RPMI7951 (cell line): ENCODE measurements at places on chromosomes 11 and 22.

- peak; percentile 40 for DNase-seq
Measured at GRCh38 chr22:29331213-29331612, 15.7 kb upstream of the RASL10A start.

- DNase-seq = peak; percentile 71
Measured at GRCh38 chr11:65305501-65306268, 9.0 kb upstream of the CDC42EP2 start.

GRCh38 chr11:22192289-22192641 lies 620 bp upstream of the ANO5 start:
- DNase-seq = no peak

DNA sequence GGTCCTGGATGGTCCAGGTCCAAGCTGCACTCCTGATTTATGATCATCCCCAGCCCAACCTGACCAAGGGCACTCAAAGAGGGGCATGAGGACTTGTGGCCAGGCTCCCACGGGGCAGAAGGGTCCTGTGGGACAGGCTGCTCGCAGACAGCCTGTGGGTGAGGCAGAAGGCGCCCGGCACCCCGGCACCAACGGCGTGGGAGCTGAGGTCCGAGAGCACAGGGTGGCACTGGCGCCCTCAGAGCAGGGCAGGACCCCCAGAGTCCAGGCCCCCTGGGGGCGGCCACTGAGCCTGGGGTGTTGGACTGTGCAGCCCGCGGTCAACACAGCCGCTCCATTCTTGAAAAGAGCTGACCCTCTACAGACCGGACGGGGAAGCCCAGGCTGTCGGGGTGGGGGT lies 3.3 kb downstream of the IL17REL start:
- DNase-seq = no peak

- no peak for DNase-seq
Measured at GRCh38 chr11:67411785-67412152, 3.7 kb upstream of the CARNS1 start.

- no peak for DNase-seq
Measured at GRCh38 chr22:28837640-28838039, 37.3 kb upstream of the XBP1 start.

DNA sequence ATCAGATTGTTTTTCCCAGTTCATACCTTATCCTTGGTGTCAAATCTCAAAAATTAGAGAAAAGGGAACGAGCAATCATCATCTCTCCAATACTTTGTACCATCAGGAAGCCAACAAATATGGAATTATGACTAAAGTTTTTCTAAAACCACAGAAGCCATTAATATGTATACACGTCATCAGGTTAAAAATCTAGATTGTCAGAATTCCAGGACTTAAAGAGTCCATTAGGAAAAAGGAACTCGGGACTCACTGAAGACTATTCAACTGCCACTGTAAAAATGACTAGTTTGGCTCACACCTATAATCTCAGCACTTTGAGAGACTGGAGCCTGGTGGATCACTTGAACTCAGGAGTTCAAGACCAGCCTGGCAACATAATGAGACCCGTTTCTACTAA lies 344.4 kb upstream of the LRRC4C start:
- DNase-seq = no peak

GRCh38 chr22:32317524-32317923 lies 40.1 kb upstream of the RFPL3 start:
- no peak for DNase-seq
